GM23338 (cell line): ENCODE measurements at places on chromosomes 5 and 9. TPM values are rescaled to one million over a fixed set of nuclear protein-coding genes. Genes with fewer than 3 reads are reported as not detected.

- peak; percentile 78 for DNase-seq
These were observed 101.1 kb downstream of the RGS3 start for GRCh38 chr9:113564498-113565237.

Gene IL4
- not detected in 2 replicates for polyA plus RNA-seq

DNA sequence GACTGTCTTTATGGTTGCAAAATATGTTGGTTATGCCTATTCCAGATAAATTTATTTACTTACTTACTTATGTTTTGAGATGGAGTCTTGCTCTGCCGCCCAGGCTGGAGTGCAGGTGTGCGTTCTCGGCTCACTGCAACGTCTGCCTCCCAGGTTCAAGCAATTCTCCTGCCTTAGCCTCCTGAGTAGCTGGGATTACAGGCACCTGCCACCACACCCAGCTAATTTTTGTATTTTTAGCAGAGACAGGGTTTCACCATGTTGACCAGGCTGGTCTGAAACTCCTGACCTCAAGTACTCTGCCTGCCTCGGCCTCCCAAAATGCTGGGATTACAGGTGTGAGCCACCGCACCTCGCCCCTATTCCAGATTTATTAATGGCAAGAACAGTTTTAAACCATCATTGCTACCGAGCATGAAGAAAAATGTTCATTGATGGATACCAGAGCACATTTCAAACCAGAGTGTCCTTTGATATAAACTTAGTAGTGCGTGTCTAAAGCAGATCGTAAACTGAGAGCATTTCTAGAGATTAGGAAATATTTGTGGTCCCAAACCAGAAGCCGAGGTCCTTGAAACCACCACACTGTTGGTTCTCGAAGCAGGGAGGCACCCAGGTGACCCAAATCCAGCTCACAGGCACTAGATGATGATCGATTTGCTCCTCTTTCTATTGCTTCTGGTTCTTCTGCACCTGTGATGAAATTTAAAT, 85.2 kb downstream of the GRAMD2B start:
- no peak for DNase-seq

GRCh38 chr9:133991214-133991921, 756 bp downstream of the VAV2 start:
- peak; percentile 51 for DNase-seq

Gene THBS4
- 11.9 and 14.0 TPM in 2 replicates for polyA plus RNA-seq

DNA sequence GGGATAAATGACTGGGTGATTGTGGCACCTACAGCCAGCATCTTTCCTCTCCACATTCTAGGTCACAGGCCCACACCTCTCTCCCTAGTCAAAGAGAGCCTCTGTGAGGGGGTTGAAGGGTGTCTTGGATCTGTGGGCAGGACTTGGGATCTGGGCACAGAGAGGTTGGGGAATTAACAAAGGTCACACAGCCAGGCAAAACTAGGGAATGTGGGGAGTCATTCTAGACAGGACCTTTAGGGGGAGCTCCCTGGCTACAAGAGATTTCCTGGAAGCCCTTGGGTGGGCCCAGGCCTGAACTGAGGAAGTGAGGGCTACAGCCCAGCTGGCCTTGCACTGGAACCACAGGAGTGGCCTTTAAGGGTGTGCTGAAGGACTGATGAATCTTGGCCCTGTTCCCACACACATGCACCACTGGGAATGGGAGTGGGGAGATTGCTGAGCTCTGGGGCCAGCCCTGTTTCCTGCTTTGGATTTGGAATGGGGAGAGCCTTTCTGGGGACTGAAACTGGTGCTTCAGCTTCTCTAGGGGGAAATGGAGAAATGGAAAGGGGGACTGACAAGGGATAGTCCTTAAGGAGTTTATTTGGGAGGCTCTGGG, 12.4 kb upstream of the CXXC5 start:
- DNase-seq: peak; percentile 87

Gene ACOT12
- polyA plus RNA-seq: 0.15 and 0.54 TPM in 2 replicates

DNA sequence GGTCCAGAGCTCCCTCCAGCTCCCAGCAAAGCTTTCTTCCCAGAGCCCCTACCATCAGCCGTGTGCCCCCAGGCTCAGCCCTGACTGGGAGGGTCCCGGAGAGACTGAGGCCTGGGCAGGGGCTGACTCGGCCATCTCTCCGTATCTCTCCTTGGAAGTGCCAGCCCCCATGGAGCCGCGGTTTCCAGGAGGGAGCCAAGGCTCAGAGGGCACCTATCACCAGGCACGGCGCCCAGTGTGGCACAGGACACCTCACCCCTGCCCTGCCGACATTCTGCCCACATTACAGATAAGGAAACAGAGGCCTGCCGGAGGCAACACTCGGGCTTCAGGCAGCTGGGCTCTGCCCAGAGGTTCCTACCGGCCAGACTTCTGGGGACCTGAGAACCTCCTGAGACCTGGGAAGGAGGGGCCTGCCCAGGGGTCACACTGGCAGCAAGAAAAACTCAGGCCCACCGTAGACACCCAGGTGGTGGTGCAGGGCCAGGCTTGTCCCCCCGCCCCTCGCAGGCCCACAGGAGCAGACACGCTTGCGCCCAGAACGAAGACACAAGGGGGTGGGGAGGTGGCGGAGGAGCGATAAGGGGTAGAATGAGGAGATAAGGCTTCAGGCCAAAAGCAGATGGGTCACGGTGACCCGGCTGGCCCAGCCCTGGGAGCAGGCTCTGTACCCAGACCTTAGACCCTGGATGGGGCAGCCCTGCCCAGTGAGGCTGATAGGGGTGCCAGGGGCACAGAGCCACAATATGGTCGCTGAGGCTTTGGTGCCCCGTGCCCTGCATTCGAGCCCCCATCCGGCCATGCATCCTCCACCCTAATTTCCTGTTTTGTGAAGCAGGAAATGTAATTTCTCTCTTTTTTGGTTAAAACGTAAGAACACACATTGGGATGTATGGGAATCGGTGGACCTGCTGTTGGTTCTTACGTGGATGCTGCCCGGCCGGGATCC, 11.8 kb downstream of the NR5A1 start:
- DNase-seq: no peak

Gene ZNF454
- 3.2 and 4.9 TPM in 2 replicates for polyA plus RNA-seq

Gene ZNF462
- 31.1 and 40.0 TPM in 2 replicates for polyA plus RNA-seq

Gene FGF10
- polyA plus RNA-seq: 0.40 and 0.50 TPM in 2 replicates
